Mucosa of descending colon (tissue), 3 donors: ENCODE measurements at places on chromosomes 12 and 14. TPM values are rescaled to one million over a fixed set of nuclear protein-coding genes. Genes with fewer than 3 reads are reported as not detected.

DNA sequence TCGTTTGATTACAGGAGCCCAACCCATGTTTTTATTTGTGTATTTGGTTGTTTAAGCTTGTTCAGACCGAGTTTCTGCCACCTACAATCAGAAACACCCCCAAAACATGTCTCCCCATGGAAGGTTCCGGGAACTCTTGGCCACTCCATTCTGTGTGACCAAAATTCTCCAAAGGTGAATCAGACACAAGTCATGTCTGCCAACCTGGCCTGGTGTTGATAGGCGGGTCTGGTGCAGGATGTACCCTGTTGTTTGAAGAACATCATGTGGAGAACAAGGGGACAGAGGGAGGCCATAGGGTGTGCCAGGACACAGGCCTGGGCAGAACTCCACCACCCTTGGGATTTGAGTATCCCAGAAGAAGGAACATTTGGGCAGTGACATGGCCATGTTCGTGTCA is 147.1 kb upstream of the MYL2 start:
- DNase-seq: no peak

DNA sequence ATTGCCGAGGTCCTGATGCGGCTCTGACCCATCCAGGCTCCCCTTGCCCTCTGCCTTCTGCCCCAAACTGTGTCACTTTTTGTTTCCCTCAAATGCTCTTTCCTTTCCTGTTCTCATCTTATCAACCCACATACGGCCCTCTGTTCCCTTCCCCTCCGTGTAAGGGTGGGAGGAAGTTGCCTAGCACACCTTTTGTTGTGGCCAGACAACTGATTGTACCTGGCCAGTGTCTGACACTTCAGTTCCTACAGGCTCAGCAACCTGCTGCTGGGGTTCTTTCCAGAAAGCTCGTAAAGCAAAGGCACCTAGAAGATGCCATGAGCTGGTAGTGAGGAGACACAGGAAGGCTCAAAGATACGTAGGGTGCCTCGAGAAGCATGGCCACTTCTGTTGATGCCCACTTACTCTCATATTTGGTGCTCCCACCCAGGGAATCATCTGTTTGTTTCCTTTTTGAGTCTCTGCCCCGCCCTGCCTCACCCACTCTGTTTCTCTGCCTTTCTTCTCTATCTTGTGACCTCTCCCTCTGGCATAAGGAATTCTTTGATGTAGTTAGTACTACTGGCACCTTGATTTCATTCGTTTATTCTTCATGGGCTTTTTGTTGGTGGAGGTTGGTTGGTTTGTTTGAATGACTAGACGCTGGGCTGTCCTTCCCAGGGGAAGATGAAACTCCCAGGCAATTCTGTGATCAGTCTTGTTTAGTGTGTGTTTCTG is 152.4 kb upstream of the FKBP4 start:
- no peak for DNase-seq

GRCh38 chr12:54629925-54630324 is 4.8 kb downstream of the LACRT start:
- no peak for DNase-seq

DNA sequence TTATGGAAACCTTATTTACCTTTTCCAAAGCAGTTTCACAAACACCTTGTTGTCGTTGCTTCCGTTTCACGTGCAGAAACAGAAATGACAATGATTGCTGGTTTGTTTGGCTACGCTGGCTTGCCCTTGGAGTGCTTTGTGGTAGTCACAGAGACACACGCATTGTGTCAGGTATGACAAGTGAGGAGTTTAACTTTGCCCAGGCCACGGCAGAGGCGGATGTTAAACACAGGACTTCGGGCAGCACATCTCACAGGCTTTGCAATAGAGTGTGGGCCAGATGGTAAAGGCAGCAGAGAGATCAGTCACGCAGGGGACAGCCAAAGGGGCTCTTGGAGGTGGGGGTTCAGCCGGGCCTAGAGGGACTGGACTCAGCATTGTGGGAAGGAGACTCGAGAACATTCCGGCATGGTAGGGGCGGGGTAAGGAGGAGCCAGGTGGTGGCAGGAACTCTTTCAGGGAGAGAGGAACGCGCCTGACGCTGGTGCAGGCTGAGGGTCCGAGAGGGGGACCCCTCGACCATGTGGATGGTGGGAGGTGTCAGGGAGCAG is 59.8 kb upstream of the KCNA1 start:
- DNase-seq: no peak

- DNase-seq: no peak
Measured at GRCh38 chr12:116535241-116535640, 23.9 kb upstream of the MAP1LC3B2 start.

- DNase-seq: no peak
Measured at GRCh38 chr12:24446287-24446686, 496.8 kb upstream of the SOX5 start.

GRCh38 chr12:68359674-68360073 is 27.5 kb upstream of the MDM1 start:
- DNase-seq: no peak

DNA sequence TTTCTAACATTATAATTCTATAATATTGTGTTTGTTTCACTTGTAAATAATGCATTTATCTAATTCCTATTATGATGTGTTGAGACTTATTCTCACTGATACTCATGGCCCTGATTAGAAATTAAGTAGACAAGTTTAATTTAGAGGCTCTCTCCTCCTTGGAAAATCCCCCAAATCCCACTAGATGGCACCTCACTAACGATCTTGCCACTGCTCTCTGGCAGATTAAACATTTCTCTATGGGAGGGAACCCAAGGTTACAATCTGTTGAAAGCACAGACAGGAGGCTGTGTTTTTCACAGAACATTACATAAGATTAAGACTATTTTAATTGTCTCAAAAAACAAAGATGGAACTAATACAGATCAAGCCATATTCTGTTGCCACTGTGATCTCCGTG is 318.7 kb downstream of the LRFN5 start:
- DNase-seq: no peak

DNA sequence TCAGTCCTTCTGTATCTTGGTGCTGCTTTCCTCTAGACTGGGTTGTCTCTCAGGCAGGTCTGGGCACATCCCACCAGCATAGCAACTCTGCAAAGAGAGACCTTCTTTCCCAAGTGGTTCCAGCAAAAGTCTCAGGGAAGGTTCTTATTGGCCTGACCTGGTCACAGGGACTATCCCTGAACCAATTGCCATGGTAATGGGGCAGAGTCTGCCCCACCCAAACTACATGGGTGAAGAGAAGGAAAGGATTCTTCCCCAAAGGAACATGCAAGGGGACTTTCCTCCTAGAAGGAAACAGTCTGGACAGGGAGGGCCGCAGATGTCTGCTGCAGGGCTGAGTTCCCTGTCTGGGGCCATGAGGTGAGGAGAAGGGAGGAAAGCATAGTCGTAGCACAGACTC is 122.2 kb upstream of the NCOR2 start:
- DNase-seq: no peak

- no peak for DNase-seq
Measured at GRCh38 chr12:125402874-125403789, 337.9 kb downstream of the AACS start.

DNA sequence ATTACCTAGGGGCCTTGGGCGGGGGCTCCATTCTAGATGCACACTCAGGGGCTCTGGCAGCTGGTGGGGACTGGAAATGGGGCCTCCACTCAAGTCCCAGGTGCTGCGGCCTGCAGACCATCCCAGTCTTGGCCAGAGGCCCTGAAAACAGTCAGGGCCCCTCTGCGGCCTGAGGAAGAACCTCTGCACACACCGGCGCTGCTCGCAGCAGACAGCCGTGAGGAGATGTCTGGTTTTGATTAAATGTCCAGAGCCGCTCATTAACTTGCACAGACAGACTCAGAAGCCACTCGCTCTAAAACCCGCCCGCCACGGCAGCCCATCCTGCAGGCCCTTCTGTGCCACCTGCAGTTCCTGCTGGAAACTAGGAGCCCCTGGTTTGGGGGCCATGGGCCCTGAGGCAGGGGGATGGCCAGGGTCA is 36.4 kb upstream of the NCOR2 start:
- no peak for DNase-seq

GRCh38 chr12:92065018-92065499 is 80.6 kb downstream of the BTG1 start:
- peak; percentile 56 for DNase-seq

- peak; percentile 48 for DNase-seq
Measured at GRCh38 chr12:45587877-45588533, 141.5 kb upstream of the ARID2 start.

NXPH4 gene
- total RNA-seq: 0.25 TPM

ANKS1B gene
- 22.2 TPM for total RNA-seq

VRK1 gene
- total RNA-seq: 19.8 TPM

GLIPR1L1 gene
- not detected for total RNA-seq

STYK1 gene
- total RNA-seq: 28.0 TPM

RPL10L gene
- total RNA-seq: 15.8 TPM

CD69 gene
- total RNA-seq: 2.4 TPM

WASHC4 gene
- 50.4 TPM for total RNA-seq

WNT5B gene
- 2.7 TPM for total RNA-seq

BLTP3B gene
- total RNA-seq: 29.7 TPM
